ENCODE measurements at places on chromosomes 7 and 10. TPM values are rescaled to one million over a fixed set of nuclear protein-coding genes. Genes with fewer than 3 reads are reported as not detected.

DNA sequence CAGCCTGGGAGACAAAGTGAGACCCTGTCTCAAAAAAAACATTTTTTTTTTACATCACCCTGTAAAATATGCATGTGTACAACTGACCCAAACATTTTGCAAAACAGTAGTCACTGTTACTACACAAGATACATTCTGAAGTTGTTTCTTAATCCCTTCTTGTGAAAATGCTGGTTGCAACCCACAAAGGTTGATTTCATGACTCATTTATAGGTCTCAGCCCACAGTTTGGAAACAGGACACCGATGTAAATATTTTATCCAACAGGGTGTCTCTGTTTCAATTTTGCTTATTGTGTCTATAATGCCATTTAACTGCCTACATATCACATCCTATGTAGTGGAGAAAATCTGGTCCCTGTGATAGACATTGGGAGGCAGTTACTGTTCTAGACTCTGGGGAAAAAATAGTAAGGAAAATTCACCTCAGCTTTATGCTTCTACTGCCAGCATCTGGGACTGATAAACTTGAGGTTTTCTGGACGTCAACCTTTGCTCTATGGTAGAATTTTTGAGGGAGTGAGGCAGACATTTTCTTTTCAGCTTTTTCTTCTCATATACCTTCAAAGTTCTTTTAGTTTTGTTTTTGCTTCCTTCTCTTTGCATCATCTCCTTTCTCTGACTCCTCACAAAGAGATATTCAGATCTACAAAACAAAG is 1.6 kb upstream of the RAB19 start:
- no peak for DNase-seq

GRCh38 chr7:149881328-149882247 is 7.8 kb downstream of the ATP6V0E2 start:
- no peak for DNase-seq

Gene NPC1L1
- polyA plus RNA-seq: 0.04 TPM

GRCh38 chr10:80081801-80082750 is 3.6 kb downstream of the TMEM254 start:
- no peak for DNase-seq

DNA sequence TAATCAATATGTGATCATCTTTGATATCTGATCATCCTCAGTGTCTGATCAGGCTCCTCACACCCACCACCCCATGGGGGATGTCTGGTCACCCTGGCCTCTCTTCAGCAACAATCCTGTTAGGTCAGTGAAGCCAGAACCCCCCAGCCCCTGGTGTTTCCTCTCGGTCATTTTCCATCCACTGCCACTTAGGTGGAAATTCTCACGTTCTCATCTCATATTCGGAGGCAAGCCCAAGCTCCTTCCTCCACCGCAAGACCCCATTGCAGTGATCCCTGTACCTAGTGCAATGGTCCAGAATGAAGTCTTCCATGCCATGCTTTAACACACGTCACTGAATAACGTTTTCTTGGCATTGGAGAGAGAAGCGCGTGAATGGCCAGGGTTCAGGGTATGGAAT is 103.0 kb upstream of the DNAAF5 start:
- no peak for DNase-seq

DNA sequence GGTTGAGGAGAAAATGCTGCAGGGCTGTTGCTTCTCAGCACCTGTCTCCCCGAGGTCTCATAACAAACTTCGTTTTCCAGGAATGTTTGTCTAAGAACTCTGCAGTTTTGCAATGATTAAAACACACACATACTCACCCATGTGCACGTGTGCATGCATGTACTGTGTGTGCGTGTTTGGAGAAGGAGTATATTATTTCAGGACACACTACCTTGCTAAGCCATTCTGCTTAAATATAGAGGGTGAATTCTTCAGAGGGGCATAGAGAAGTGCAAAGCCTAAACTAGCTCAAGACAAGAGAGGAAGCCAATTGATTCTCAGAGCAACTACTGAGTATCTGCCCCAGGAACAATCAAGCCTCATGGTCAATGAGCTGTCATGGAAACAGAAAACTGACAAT is 298.4 kb upstream of the MGMT start:
- DNase-seq: no peak

- no peak for DNase-seq
These were observed 105.3 kb downstream of the ADCY1 start for GRCh38 chr7:45679516-45679915.

Gene RBM20
- 13.5 TPM for polyA plus RNA-seq

Gene CALHM1
- polyA plus RNA-seq: 0.04 TPM

GRCh38 chr10:14093730-14094484 is 236.8 kb downstream of the FRMD4A start:
- DNase-seq: peak; percentile 20

- DNase-seq: no peak
These were observed 455.0 kb downstream of the CCSER2 start for GRCh38 chr10:84783386-84783785.

- no peak for DNase-seq
These were observed 185.4 kb downstream of the JCAD start for GRCh38 chr10:29873941-29874484.

- DNase-seq: no peak
These were observed 97.6 kb upstream of the CTTNBP2 start for GRCh38 chr7:117970801-117971200.

GRCh38 chr10:124621637-124622036 is 122.5 kb downstream of the FAM53B start:
- no peak for DNase-seq

DNA sequence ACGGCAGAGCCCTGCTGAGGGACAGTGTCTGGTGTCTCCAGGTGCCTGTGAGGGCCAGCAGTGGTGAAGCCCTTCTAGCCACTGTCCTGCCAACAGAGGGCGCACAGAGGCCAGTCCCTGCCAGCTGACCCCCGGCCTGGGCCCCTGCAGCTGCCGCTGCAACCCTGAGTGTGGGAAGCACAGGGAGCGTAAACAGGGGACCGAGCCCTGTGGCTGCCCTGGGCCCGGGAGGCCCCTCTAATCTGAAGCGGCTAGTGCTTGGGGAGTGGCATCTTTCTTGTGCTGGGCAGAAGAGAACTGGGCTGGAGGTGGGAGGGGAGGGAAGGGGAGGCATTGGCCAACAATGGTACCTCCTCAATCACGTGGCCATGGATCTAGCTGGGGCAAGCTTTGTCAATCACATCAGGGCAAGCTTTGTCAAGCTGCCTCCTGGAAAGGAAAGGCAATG is 34.6 kb downstream of the TRIM8 start:
- no peak for DNase-seq

DNA sequence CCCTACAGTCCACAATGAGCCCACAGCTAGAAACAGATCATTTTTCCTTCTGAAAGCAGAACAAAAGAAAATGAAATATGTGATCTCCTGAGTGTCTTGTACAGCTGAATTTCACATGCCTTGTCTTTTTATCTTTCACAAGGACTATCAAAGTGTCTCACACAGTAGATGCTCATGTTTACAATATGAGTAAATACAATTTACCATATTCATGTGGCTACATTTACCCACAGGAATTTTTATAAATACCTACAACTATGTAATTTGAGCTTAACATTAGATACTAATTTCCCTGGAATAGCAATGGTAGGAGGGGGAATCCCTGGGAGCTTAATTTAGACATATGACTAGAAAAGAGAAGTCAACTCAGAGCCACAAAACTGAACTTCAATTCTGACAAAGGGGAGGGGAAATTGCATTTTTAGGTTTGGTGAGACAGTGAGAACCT is 186.2 kb downstream of the MACC1 start:
- no peak for DNase-seq

Gene CTAGE8
- polyA plus RNA-seq: 0.75 TPM

GRCh38 chr7:155832581-155832981 is 20.3 kb upstream of the SHH start:
- DNase-seq: no peak

Gene HKDC1
- not detected for polyA plus RNA-seq

Measured in forelimb muscle (tissue), 1 donor.